ENCODE measurements at places on chromosomes 7 and 10. TPM values are rescaled to one million over a fixed set of nuclear protein-coding genes. Genes with fewer than 3 reads are reported as not detected.

- DNase-seq: no peak
Measured at GRCh38 chr10:114654822-114655575, 3.1 kb downstream of the ABLIM1 start.

PRKCQ gene
- 0.05 TPM for total RNA-seq

DNA sequence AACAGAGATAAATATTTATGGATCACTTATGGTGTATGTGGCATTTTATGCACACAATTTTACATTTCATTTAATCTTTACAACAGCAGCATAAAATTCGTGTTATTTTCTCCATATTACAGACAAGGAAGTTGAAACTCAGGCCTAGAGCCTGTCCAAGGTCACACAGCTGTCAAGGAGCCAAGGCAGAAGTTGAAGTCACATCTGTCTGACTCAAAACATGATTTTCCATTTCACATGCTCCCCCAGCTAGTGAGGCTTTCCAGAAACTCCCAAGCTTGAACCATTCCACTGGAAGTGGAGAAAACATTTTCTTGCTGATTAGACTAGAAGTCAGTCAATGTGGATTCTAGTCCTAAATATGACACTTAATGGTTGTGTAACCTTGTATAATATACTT, 110.5 kb downstream of the HECTD2 start:
- no peak for DNase-seq

- DNase-seq: peak; percentile 74
Measured at GRCh38 chr7:151059367-151060112, at the start of gene SLC4A2. TSS of gene SLC4A2 (plus strand) at chr7:151059589. CDS start at chr7:151061988, 2,399 bp downstream.

- DNase-seq: no peak
Measured at GRCh38 chr7:124390301-124390700, 357.4 kb upstream of the TMEM229A start.

DNA sequence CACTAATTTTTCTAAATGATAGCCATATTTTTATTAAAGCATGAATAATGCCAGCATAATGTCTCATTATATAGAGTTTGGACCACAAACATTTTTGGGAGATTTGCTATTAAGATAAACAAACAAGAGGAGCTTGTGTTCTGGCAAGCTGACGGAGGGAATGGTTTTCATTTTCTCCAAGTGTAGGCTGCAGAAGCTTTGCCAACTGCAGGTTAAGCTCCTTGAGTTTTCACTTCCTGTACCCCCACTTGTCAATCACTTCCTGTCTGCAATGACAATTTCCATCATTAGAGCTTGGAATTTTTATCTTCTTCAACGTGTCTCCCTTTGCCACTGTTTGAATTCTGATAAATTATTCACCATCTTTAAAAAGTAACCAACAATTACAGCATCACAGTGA, 13.4 kb downstream of the EBF3 start:
- DNase-seq: peak; percentile 45

FAM149B1 gene
- 7.4 TPM for total RNA-seq

NANOS1 gene
- total RNA-seq: 11.3 TPM

DNA sequence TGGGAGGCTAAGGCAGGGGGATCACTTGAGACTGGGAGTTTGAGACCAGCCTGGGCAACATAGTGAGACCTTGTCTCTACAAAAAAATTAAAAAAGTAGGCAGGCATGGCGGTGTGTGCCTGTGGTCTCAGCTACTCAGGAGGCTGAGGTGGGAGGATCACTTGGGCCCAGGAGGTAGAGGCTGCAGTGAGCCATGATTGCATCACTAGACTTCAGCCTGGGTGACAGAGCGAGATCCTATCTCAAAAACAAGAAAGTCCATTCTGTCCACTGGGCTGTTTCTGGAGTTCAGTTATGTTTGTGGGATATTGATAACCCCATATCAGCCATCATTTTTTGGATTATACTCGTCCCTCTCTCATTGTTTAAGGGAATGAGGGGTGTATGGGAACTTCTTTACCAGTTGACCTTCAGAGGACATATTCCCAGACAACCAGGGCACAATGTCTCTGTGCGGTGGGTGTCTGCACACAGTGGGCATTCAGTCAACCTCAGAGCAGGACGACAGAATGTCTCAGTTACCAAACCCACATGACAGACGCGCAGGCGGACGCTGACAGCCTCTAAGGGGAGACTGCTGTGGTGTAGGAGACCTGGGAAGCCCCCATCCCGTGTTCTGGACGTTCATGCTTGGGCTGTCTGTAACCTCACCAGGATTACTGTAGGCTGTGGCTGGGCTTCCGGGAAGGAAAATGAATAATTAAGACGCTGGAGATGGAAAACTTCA, 69.4 kb downstream of the CARD11 start:
- DNase-seq: no peak

SYT15B gene
- 1.1 TPM for total RNA-seq

DNA sequence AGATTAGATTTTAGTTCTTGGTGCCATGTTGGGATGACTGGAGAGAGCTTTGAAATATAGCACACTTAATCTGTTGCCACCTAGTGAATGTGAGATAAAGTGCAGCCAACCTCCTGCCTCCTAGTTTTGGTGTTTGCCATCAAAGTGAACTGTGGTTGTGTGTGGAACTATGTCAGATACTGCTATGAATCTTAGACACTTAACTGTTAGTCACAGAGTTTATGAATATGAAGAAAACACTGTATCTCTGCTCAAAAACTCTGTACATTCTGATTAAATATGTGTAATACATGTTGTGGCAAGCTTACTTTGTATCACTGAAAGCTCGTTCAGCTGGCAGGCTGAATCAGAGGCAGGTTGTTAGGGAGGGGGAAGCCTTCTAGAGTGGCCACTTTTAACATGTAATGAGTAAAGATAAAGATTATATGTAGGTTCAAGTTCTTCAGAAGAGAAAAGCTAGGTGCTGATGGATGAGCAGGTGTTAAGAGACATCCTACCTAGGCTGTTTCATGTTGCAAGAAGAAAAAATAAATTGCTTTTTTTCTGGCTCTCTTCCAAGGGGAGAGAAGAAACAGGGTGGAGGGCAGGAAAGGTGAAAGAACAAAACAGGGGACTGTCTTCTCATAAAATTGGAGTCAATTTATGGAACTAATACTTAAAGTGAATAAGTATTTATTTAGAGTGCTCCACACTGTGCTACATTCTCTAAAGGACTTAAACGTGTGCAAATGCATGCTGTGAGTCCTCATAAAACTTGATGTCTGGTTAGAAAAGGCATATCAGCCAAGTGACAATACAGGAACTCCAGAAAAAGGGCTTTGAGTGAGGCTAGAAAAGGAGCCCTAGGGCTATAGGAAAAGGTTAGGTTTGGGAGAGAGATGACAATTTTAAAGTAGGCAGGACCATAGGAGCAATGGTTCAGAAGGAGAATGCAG, 14.1 kb upstream of the LAMB1 start:
- DNase-seq: peak; percentile 5

GRCh38 chr10:94402204-94402842, at the start of gene TBC1D12:
TSS of gene TBC1D12 (plus strand) at chr10:94402541. CDS start at chr10:94402614, 73 bp downstream.
- DNase-seq: peak; percentile 92

DNA sequence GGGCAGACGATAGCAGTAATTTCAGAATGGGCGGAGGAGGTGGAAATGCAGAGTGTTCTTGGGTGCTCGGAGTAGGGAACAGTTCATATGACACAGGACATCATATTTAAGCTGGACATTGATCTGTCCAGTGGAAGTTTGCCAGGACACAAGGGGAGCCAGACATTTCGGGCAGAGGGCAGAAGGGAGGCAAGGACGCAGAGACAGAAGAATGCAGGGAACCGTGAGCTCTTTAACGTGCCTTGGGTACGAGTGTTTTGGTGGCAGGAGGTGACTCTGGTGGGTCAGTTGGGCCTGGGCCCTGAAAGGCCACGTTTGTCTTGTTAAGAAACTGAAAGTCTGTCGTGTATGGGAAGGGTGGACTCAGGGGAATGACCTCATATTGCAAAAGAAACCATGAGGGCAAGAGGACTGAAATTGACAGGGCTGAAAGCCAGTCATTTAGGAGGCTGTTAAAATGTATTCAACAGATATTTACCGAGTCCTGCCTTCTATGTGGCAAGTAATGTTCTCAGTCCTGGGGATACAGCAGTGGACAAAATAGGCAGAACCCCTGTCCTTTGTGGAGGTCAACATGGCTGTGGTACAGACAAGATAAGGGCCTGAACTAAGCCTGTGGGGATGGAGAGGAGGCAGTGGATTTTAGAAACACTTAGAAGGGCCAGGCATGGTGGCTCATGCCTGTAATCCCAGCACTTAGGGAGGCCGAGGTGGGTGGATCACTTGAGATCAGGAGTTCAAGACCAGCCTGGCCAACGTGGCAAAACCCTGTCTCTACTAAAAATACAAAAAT, 2.2 kb downstream of the OPTN start:
- DNase-seq: no peak

Data from MG63 (cell line).